ENCODE measurements at places on chromosomes 5 and 9.

GRCh38 chr5:32638309-32638708 lies 53.0 kb downstream of the SUB1 start:
- DNase-seq = no peak

DNA sequence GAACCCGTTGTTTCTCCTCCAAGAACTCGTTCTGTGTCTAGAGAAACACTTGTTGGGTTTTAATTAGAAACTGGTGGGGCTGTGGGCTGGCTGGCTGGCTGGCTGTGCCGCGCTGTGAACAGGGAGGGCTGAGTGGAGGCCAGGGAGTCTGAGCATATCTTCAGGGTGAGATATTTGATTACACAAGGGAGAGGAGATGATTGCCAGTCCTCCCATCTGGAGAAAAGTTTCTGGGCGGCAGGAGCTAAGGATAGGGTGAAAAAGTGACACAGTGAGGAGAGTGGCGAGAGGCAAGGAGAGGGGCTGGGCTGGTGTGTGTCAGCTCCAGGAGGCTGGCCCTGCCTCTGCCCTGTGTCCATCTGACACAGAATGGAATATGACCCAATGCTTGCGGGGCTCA lies 63.0 kb downstream of the GDNF start:
- DNase-seq = no peak

GRCh38 chr9:80094176-80094771 lies 522.5 kb downstream of the TLE4 start:
- no peak for DNase-seq

- no peak for DNase-seq
These were observed 21.1 kb downstream of the FAT2 start for GRCh38 chr5:151570058-151570457.

Measured in midbrain (tissue), 1 donor.